ENCODE measurements at places on chromosomes 13 and 19.

DNA sequence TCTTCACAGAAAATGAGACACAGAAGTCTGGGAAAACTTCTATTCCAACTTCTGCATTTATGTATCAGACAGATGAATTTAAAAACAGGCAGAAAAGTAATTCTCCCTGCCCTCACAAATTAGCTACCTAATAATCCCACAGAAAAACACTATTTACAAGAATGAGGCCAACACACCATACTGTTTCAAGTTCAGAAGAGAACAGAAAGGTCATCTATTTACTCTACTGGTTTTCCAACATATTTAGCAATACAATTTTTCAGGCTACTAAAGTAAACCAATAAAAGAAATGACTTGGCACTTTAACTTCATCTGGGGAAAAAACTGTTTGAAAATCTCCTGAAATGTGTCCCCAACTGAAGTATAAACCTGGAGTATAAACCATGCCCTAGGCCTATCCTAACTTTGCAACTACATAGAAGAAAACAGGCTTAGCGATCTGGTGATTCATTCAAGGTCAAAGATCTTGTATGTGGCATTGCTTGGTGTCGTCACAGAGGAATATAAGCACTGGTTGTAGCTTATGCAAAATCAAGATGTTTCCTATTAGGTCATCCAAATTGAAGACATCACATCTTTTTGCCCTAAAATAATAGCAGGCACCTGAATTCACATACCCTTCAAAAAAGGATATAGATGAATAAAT is 20.1 kb upstream of the EBPL start:
- DNase-seq, result no peak

- no peak for DNase-seq
Measured at GRCh38 chr19:17127671-17128070, 52.1 kb downstream of the MYO9B start.

- no peak for DNase-seq
Measured at GRCh38 chr19:38003438-38004185, 96.6 kb downstream of the SIPA1L3 start.

DNA sequence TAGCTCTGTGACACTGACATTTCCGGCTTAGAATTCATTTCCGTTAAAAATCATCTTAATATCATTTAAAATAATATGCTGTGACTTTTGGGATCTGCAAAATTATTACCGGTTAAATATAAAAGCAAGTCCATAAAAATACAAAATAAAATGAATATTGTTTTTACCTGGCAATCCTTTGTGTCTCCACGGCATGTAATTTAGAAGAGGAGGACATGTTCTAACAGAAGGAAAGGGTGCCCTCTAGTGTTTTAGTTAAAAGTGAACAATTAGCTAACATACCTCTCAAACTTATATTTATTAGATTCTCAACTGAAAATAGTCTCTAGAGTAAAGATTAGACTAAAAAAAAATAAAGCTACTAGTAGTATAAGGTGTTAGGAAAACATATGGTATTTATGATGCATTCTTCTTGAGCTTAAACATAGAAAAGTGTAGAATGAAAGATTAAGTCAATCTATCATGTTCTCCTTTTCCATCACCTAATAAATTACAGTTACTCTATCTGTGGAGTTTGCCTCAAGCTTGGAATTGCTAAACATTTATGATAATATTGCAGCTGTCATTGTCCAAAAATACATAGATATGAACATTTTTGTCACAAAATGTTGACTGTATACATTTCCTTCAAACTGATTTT is 676.7 kb upstream of the SPRY2 start:
- DNase-seq, result no peak

GRCh38 chr13:77326905-77327604 is at the start of gene MYCBP2:
Gene MYCBP2, minus strand, starts transcription at chr13:77327094. Its CDS starts 319 bp downstream, at chr13:77326775.
- DNase-seq, result peak; percentile 97

GRCh38 chr19:34126966-34127365 is 45.3 kb upstream of the LSM14A start:
- no peak for DNase-seq

DNA sequence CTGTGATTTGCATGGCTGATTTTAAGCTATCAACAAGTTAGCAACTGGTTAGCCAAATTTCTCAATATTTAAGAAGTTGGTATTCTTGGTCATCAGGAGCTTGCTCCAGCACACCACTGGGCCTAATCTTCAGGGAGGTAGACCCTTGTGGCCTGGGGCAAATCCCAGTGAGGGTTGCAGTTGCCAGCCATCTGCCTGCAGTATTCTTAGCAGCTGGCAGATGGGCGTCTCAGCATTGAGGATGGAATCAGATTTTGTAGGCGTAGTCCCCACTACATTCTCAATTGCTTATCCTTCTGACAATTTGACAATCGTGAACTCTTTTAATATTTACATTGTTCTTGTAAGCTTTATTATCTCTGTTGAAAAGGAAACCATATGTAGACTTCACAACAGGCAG is 1266.2 kb downstream of the SLITRK5 start:
- no peak for DNase-seq

DNA sequence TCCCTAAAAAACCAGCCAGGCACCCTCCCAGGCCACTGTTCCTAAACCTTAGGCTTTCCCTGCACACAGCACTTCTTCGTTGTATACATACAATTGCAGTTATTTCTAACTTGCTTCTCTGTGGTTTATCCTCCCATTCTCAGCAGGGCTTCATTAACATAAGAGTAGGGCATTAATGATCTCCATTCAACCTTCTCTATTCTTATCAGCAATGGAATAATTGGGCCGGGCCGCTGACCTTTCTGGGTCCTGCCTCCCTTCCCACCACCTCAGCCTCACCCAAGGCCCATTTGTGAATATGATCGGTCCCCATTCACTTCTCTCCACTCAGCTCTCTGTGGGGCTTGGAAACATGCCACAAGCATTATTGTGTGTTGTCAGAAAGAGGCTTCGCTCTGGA is 184.2 kb downstream of the SUCLA2 start:
- no peak for DNase-seq

- no peak for DNase-seq
Measured at GRCh38 chr13:27353166-27353583, 71.2 kb upstream of the GTF3A start.

DNA sequence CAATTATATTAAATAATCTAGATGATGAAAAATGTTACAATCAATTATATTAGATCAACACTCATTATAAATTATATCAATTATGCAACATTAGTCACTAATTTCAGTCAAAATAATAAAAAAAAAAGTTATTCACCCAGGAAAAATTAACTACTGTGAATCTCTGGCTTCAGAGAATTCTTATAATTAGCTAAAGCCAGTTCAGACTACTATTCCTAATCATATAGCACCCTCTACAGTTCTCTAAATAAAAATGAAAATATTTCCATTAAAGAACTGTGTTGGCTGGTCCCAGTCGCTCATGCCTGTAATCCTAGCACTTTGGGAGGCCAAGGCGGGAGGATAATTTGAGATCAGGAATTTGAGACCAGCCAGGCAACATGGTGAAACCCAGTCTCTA is 33.0 kb downstream of the XPO4 start:
- DNase-seq, result no peak
